Panc1 (cell line): ENCODE measurements at places on chromosomes 3 and 15.

- DNase-seq: no peak
These were observed 15.6 kb upstream of the IGSF10 start for GRCh38 chr3:151476344-151477018.

DNA sequence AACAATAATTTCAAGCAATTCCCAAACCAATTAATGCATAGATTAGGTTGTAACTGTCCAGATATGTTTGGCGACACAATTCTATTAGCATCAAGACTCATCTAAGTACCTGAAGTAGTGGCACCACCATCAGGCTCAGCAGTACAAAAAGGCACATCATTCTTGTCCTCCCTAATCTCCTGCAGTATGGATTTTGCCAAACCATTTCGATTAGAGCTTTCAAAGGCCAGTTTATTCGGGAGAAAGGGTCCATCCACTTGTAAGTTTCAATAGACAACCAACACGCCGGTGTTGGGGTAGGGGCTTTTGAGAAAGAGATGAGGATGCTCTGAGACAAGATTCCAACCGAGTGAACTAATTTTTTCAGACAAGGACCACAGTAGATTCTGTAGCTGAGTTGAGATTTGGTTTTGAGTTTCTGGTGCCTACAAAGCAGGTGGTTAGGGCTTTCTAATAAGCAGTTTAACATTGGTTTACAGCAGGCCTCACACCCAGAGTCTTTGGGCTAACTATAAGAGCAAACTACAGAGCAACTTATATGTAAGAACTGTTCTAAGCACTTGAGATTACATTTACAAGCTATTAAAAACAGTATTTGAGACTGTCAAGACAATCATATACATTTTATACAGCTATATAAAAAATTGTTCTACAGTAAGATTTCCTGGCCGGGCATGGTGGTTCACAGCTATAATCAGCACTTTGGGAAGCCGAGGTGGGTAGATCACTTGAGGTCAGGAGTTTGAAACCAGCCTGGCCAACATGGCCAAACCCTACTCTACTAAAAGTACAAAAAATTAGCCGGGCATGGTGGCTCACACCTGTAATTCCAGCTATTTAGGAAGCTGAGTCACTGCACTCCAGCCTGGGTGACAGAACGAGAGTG, 4.5 kb downstream of the RPL22L1 start:
- no peak for DNase-seq

GRCh38 chr15:55613727-55614126, 25.6 kb upstream of the PYGO1 start:
- DNase-seq: no peak

- DNase-seq: no peak
These were observed 619.0 kb upstream of the GOLIM4 start for GRCh38 chr3:168714609-168715240.

GRCh38 chr3:117630469-117630868, 920.9 kb downstream of the TUSC7 start:
- no peak for DNase-seq

DNA sequence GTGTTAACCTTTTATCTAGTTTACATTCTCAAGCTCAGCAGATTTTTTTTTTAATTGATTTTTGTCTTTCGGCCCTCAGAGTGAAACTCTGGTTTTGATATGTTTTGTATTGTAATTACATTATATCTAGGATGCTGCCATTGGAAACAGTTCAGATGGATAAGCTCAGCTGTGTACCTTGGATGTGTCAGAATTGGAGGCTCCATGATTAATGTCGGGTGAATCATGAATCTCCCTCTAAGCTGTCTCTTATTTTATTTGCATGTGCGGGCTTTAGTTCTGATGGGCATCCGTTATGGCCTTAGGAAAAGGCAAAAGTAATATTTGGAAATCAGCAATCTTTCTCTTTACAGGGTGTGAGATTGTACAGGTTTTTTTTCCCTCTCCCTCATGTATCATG, 4.2 kb downstream of the PTPRG start:
- DNase-seq: no peak

- no peak for DNase-seq
These were observed 219.1 kb upstream of the FEZF2 start for GRCh38 chr3:62592408-62592807.

- no peak for DNase-seq
These were observed 82.5 kb upstream of the PSMD6 start for GRCh38 chr3:64105816-64106215.

DNA sequence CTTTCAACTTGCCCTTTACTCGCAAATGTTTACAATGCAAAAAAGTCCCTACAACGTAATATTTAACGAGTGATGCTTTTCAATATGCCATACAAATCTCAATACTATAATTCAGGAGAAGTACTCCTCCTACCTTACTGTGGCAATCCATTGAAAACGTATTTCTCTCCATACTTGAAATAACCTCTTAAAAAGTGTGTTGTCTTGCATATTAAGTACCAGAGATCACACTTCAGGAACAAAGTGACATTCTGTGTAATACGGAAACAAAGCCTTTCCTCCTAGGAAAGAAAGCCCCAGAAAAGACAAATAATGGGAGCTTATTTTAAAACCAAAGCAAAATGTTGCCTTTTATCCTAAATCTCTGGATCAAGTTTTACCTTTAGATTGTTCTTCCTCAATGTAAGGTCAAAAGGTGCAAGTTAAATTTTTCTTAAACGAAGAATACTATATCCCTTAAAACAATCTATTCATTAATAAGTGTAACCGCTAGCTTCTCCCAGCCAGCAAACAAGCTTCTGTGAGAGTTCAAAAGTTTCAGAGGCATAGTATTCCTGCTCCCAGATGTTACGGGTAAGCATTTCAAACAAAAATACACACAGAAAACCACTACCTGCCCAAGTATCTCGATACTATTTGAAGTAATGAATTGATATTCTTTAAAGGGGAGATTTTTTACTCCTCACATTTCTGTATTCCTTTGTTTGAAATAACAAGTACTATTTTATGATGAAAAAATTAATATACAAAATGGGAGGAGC, 1.7 kb downstream of the TJP1 start:
- no peak for DNase-seq

DNA sequence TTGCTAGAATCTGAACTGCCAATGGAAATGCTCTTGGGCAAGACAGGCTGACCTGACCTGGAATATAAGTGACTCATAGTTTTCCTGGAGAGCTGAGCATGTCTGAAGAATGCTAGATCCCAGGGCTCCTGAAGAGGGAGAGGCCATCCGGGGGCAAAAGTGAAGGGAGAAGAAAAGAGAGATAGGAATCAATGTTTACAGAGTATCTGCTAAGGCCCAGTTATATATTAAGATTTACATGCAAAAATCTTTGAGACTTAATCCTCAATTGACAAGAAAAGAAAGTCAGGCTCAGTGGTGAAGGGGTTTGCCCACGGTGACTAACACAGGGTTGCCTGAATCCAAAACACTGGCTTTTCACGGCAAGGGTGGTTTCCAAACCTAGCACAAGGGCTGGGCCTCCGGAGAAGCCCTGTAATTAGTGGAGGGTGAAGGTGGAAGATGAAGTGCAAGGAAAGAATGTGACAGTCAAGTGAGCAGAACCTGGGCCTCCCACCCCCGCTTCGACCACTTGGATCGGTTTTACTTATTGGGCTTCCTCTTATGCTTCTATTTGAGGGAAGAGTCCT, 91.7 kb upstream of the FGF12 start:
- DNase-seq: no peak

DNA sequence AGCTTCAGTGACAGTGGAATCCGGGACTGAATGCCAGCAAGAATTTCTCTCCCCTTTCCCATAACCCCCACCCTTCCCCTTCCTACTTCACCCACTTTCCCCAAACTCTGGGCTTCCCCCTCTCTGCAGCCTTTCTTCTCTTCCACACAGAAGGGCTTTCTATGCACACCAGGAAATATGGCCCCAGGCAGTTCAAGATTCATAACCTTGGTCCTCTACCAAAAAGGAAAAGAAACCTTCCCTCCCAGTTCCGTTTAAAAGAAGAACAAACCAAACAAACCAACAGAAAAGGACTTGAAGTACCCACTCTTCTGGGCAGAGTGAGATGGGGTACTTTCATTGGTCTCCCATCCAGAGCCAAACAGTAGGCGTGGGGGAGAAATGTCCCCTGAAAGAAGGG, 68.8 kb upstream of the ABHD2 start:
- no peak for DNase-seq

DNA sequence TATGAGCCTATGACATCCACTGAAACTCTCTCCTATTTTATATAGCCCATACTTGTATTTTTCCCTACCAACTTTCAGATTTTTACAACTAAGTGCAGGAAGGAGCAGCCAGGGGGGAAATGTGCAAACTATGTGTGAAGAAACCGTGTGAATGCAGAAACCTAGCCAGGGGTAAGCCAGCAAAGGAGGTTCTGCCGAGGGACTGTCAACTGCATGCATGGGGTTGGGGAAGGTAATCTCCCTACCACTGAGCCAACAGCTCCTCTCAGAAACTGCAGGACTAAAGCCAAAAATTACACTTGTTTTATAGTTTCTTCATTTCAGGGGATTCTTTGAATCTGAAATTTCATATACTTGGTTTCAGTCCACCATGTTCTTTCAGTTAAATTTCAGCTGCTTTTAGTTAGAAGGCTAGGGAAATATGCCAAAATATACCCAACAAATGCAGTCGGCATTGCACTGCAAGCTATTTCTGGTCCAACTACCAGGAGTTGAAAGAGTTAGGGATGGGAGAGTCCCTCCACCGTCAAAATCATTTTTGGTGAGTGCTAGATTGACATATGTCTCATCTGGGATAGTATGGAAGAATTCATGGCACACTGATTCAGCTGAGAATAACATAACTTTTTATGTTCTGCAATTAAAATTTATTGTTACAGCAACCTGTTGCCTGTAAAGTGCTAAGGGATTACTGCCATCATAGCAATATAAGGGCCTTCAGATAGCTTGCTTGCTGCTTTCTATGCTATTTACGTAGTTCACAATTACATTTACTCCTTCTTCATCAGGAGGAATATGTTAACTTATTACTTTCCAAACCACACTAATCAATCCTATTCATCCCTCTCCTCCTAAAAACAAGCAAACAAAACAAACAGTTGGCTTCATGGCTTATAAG, 904.2 kb downstream of the ROBO1 start:
- DNase-seq: no peak

GRCh38 chr3:124489506-124489905, 240.7 kb upstream of the UMPS start:
- no peak for DNase-seq

DNA sequence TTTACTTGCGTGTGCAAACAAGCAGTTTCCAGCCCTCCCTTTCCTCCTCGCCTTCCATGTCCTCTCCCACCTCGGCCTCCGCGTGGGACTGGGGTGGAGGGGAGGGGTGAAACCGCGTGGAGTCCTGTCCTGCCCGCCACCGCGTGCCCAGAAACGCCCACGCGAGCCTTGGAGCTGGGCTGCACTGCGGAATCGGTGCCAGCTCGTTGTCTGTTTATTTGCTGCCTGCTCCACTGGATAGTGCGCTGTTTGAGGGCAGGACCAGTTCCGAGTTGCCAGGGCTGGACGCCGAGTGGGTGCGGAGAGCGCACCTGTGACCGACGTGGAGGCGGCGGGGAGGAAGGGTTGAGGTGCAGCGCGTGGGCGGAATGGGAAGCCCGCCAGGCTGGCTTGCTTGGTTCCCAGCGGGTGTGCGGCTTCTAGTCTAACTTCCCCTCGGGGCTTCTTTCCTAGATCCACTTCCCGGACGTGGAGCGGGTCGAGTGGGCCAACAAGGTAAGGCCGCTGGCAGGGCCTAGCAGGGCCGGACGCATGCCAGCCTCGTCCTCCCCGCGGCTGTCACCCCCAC, 17.3 kb downstream of the ESYT3 start:
- DNase-seq: no peak

DNA sequence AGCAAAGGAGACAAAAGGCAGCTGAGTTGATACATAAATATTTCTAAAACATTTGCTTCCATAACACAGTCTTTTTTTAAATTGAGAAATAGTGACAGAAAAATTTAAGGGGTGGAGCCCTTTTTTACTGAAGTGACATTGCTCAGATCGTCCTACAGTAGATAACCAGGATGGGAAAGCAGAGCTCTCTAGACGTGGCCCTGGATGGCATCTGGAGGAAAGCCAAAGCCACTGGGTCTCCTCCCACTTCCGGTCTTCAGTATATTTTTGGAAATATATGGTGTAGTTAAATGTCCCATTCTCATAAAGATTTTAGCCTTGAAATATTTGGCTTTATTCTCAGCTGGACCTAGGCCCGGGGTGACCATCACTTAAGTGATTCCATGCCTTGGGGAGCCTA, 326.1 kb downstream of the ZNF621 start:
- DNase-seq: no peak

DNA sequence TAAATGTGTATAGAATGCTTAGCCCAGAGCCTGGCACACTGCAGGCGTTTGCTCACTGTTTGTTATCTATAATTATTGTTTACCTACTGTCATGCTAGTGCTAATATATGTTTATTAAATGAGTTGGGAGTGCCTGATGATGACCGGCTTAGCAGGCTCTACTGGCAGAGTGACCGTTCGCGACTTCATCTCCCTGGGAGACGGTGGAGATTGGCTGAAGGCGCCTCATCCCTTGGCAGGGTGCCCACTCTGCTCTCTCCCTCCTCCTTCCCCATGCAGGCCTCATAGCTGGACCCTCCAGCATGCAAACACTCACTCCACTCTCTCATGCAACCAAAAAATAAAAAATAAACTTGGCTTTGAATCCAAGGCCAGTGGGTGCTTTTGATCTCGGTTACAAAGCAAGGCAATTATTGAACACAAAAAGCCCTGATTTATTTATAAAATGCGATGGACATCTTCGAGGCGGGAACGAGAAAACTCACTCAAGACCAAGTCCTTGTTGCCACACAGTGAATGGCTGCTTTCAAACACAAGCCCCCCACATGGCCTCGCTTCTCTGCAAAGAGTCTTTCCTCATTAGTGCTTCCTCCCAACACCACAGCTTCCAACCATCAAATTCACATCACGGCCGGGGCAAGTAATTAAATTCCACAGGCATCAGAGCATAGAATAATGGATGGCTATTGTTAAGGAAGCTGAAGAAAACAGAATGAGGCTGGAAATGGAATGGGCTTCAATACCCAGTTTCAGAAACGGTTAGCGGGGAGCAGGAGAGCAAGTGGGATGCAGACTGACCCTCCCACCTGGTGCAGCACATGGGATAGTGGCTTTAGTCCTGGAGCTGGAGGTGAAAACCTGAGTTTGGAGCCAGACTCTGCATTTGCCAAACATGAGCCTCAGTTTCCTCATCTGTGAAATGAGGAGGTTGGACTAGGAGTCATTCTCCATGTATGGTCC, 135.7 kb upstream of the RAD18 start:
- DNase-seq: no peak

- no peak for DNase-seq
These were observed 459.9 kb downstream of the RAP2B start for GRCh38 chr3:153621953-153622352.

DNA sequence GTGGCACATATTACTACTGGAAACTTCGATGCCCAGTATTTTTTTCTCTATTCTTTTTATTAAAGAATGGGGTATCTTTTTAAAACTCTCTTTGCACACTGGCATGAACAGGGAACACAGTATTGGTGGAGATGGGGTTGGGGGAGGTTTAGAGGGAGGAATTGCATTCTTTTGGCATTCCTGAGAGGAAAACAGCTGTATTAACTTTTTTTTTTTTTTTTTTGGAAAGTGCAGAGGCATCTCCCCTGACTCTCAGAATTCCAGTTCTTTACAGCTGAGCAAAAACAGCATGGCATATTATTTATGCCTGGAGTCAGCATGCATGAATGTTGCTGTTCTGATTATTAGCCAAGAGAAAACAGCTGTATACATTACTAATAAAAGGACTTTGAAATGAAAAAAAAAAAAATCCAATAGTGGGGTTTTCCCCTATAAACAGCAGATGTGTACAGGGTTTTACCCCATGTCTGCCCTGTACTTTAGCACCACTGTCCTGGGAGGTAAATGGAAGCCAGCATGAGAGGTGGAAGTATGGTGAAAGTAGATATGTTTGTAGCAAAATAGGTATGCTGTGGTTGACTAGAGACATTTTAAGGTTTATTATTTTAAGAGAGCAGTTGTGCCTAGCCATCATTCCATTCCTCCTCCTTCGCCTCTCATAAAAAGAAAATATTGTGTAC, 132.2 kb downstream of the FNDC3B start:
- DNase-seq: no peak
